ENCODE measurements at places on chromosomes 6 and 20. TPM values are rescaled to one million over a fixed set of nuclear protein-coding genes. Genes with fewer than 3 reads are reported as not detected.

The CENPQ gene
- total RNA-seq: 9.7 TPM

The VSX1 gene
- not detected for total RNA-seq

The LIN28B gene
- not detected for total RNA-seq

The PNLDC1 gene
- total RNA-seq: not detected

The TEAD3 gene
- total RNA-seq: 28.2 TPM

The RIPOR2 gene
- 70.5 TPM for total RNA-seq
